Smooth muscle cell of the pulmonary artery (primary cell): ENCODE measurements at places on chromosomes 1 and 21. TPM values are rescaled to one million over a fixed set of nuclear protein-coding genes. Genes with fewer than 3 reads are reported as not detected.

The PMF1 gene
- 16.9 and 20.3 TPM in 2 replicates for total RNA-seq

The BLACAT1 gene
- total RNA-seq = under 0.01 and 0.07 TPM in 2 replicates

The HES3 gene
- total RNA-seq = not detected in 2 replicates

The SYT11 gene
- 82.2 and 88.3 TPM in 2 replicates for total RNA-seq

The AIRE gene
- 0.03 and 0.07 TPM in 2 replicates for total RNA-seq

The CATSPERE gene
- 0.72 and 0.73 TPM in 2 replicates for total RNA-seq

The RUNX3 gene
- total RNA-seq = 0.36 TPM in 1 of 2 replicates, not detected in the other

The LAMB3 gene
- total RNA-seq = 40.1 and 52.3 TPM in 2 replicates

The ANKRD34A gene
- total RNA-seq = 0.98 and 1.2 TPM in 2 replicates

The PRKAA2 gene
- 4.4 and 9.8 TPM in 2 replicates for total RNA-seq

The CASQ2 gene
- 0.33 TPM in 1 of 2 replicates, not detected in the other for total RNA-seq

The WDTC1 gene
- 40.5 and 47.3 TPM in 2 replicates for total RNA-seq

The GAS5 gene
- total RNA-seq = 224 and 229 TPM in 2 replicates

The CAPN8 gene
- total RNA-seq = not detected in 2 replicates

The SLC66A1 gene
- 15.9 and 31.2 TPM in 2 replicates for total RNA-seq

The RNU1-2 gene
- total RNA-seq = under 0.01 TPM in 2 replicates

The UBE2J2 gene
- total RNA-seq = 37.5 and 37.7 TPM in 2 replicates

The LRRN2 gene
- total RNA-seq = not detected in 2 replicates

The ECM1 gene
- total RNA-seq = 42.9 and 72.5 TPM in 2 replicates

The B3GALT5 gene
- 0.10 TPM in 1 of 2 replicates, not detected in the other for total RNA-seq

The PTPRU gene
- 6.4 and 32.7 TPM in 2 replicates for total RNA-seq

The CFAP126 gene
- total RNA-seq = not detected in 2 replicates

The KPRP gene
- total RNA-seq = not detected in 2 replicates

The SMIM1 gene
- 0.78 and 1.3 TPM in 2 replicates for total RNA-seq

The CFHR5 gene
- not detected in 2 replicates for total RNA-seq

The JAK1 gene
- total RNA-seq = 116 and 180 TPM in 2 replicates

The LGR6 gene
- total RNA-seq = not detected in 2 replicates

The COL8A2 gene
- 6.6 and 13.8 TPM in 2 replicates for total RNA-seq

The RIPPLY3 gene
- not detected in 2 replicates for total RNA-seq

The OR2AK2 gene
- total RNA-seq = not detected in 2 replicates

The HUNK gene
- total RNA-seq = not detected in 2 replicates

The NTRK1 gene
- 0.03 and 0.07 TPM in 2 replicates for total RNA-seq

The GBP6 gene
- total RNA-seq = not detected in 2 replicates

The DCST1 gene
- not detected in 2 replicates for total RNA-seq

The KRTAP13-2 gene
- not detected in 2 replicates for total RNA-seq

The HTR6 gene
- 0.07 TPM in 1 of 2 replicates, not detected in the other for total RNA-seq

The PPIAL4G gene
- not detected in 2 replicates for total RNA-seq

The PADI2 gene
- total RNA-seq = 0.39 and 0.53 TPM in 2 replicates

The ZBTB37 gene
- 10.9 and 11.3 TPM in 2 replicates for total RNA-seq

The C1QA gene
- total RNA-seq = not detected in 2 replicates

The COL11A1 gene
- 1.2 and 2.5 TPM in 2 replicates for total RNA-seq

The TNFAIP8L2 gene
- not detected in 2 replicates for total RNA-seq

The LCE3D gene
- not detected in 2 replicates for total RNA-seq

The LMX1A gene
- not detected in 2 replicates for total RNA-seq

The GSTM5 gene
- 4.1 and 5.0 TPM in 2 replicates for total RNA-seq

The TSPAN1 gene
- total RNA-seq = 0.73 and 0.78 TPM in 2 replicates

The NTMT2 gene
- total RNA-seq = not detected in 2 replicates

The RNF186 gene
- total RNA-seq = not detected in 2 replicates
